ENCODE measurements at places on chromosomes 4 and X. TPM values are rescaled to one million over a fixed set of nuclear protein-coding genes. Genes with fewer than 3 reads are reported as not detected.

ESX1 gene
- not detected for total RNA-seq

CXCL1 gene
- total RNA-seq: 1.5 TPM

GPAT3 gene
- under 0.01 TPM for total RNA-seq

BEX5 gene
- total RNA-seq: 36.1 TPM

NLGN4X gene
- 44.0 TPM for total RNA-seq

COX7B2 gene
- not detected for total RNA-seq

SOD3 gene
- under 0.01 TPM for total RNA-seq

SLC6A14 gene
- total RNA-seq: not detected

C1GALT1C1 gene
- 12.5 TPM for total RNA-seq

SLAIN2 gene
- 103 TPM for total RNA-seq

GYPA gene
- total RNA-seq: 1.7 TPM

GABRQ gene
- 1.2 TPM for total RNA-seq

CXorf65 gene
- not detected for total RNA-seq

UCHL1 gene
- 1,168 TPM for total RNA-seq

RHOXF2B gene
- not detected for total RNA-seq

ABLIM2 gene
- total RNA-seq: 11.6 TPM

MAGEA12 gene
- total RNA-seq: not detected

CORIN gene
- total RNA-seq: 0.49 TPM

RNF128 gene
- total RNA-seq: 0.98 TPM

DUSP21 gene
- total RNA-seq: not detected

STAP1 gene
- not detected for total RNA-seq

PRRG3 gene
- 6.1 TPM for total RNA-seq

NEIL3 gene
- total RNA-seq: 2.2 TPM

EVC gene
- 4.4 TPM for total RNA-seq

BRCC3 gene
- total RNA-seq: 14.0 TPM

ZNF185 gene
- total RNA-seq: 2.5 TPM

SERPINA7 gene
- total RNA-seq: not detected

TAF7L gene
- under 0.01 TPM for total RNA-seq

DRP2 gene
- total RNA-seq: 4.7 TPM

CD38 gene
- 8.9 TPM for total RNA-seq

UGT2B17 gene
- total RNA-seq: not detected

CXorf49 gene
- total RNA-seq: not detected

ZBTB33 gene
- total RNA-seq: 33.7 TPM

USP51 gene
- total RNA-seq: 3.7 TPM

ARR3 gene
- not detected for total RNA-seq

RIBC1 gene
- 0.74 TPM for total RNA-seq

LONRF3 gene
- 1.7 TPM for total RNA-seq

Measured in temporal lobe (tissue), 4 donors.